Muscle of leg (tissue), 16 donors: ENCODE measurements at places on chromosomes 11 and 22.

DNA sequence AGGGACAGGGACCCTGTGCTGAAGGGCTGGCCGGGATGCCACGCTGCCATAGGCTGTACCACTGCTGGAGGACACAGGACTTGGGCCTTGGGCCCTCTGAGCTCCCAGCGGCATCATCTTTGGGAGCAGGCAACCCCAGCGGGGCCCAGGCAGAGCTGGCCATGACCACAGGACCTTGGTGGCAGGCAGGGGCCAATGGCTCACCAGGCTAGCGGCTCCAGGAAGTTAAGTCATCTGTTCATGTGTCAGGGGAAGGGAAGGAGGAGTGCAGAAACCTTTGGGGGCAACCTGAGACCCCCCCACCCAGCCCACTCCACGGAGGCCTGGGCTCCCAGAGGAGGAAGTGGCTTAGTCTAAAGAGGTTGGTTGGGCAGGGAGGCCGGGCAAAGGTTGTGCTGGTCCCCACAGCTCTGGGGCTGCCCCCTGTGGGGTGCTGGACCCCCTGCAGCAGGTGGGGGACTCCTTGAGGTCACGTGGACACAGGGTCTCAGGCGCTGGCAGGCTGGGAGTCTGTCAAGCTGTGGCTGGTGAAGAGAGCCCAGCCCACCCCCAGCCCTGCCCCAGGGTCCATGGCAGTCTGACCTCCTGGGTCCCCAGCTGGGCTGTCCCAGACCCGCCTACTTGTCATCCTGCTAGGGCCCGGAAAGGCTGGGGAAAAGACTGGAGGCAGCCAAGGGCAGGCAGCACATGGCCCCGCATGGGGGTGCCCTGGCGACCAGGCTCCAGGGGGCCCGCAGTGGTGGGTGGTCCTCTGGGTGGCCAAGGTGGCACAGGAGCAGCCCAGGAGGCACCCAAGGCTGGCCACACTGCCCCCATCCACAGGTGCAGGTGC, 184.3 kb downstream of the IGLL1 start:
- DNase-seq: no peak

DNA sequence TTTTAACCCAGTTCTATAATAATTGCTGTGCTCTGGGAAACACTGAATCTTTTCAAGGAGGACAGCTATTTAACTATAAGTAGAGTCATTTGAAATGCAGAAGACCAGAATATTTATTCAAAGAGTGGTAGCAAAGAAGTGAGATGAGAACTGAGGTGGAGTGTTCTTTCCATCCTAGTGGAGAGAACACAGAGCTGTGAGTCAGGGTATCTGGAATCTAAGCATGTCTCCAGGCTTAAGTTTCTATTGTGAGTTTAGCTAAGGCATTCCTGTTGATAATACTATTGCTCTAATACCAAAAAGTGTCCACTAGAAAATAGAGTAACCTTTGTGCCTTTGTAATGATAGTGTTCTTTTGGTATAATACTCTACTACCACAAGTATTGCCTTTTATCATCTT, 32.4 kb downstream of the JAM3 start:
- DNase-seq: no peak

GRCh38 chr22:18116634-18117033, 6.0 kb downstream of the TUBA8 start:
- peak; percentile 38 for DNase-seq

GRCh38 chr22:21807544-21808529, 59.6 kb downstream of the MAPK1 start:
- DNase-seq: peak; percentile 73

GRCh38 chr11:106399624-106400023, 322.2 kb downstream of the AASDHPPT start:
- DNase-seq: no peak

- peak; percentile 73 for DNase-seq
These were observed at the start of gene SHISA8 for GRCh38 chr22:41915035-41915785. TSS of gene SHISA8 (minus strand) at chr22:41915074. CDS start at chr22:41914667, 407 bp downstream.

DNA sequence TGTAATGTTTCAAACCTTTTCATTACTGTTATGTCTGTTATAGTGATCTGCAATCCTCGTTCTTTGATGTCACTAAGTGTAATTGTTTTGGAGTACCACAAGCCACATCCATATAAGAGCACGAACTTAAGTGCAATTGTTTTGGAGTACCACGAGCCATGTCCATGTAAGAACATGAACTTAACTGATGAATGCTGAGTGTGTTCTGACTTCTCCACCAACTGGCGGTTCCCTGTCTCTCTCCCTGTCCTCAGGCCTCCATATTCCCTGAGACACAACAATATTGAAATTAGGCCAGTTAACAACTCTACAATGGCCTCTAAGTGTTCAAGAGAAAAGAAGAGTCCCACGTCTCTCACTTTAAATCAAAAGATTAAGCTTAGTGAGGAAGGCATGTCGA, 23.5 kb downstream of the TESMIN start:
- peak; percentile 23 for DNase-seq
